B cell (primary cell): ENCODE measurements at places on chromosomes 3 and 15. TPM values are rescaled to one million over a fixed set of nuclear protein-coding genes. Genes with fewer than 3 reads are reported as not detected.
A peak's percentile ranks its signal among the peaks of the same experiment; 100 is the strongest.

GRCh38 chr3:105679951-105680350, 188.9 kb downstream of the CBLB start:
- H3K4me1 ChIP-seq: no peaks in the 10 kb centered on the region
- H3K27ac ChIP-seq: no peak overlapping the region
- no peak for DNase-seq
- peaks cover 36% of the 10 kb centered on the region for H3K36me3 ChIP-seq

The LEKR1 gene
- 0.94 and 1.6 TPM in 2 replicates for polyA plus RNA-seq

DNA sequence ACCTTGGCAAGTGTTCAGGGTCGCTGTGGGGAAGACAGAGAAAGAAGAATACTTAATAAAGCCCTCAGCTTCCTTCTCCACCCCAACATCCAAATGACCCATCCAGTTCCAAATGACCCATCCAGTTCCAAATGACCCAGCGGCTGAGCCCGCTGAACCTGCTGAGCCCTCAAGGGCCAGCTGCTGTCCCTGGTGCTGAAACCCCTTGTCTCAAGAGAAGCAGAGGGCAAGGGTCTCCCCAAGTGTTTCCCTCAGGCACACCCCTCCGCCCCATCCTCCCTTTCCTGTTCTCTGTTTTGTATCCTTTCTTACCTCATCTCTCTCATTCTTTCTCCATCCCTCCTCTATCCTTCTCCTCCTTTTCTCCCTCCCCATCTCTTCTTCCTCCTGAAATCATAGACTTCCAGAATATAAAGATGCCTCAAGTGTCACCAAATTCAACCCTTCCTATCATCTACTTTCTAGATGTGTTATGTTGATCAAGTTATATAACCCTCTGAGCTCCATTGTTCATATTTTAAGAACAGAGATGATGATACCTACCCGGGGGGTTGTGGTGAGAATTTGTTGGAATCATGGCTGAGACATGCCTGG, 29.0 kb downstream of the CCDC33 start:
- H3K4me3 ChIP-seq: no peak overlapping the region
- no peak overlapping the region for H3K27ac ChIP-seq
- no peaks in the 10 kb centered on the region for H3K27me3 ChIP-seq
- DNase-seq: no peak
- no peaks in the 10 kb centered on the region for H3K4me1 ChIP-seq

GRCh38 chr3:52220380-52221026, 4.9 kb downstream of the TLR9 start:
- peak; percentile 85 for DNase-seq
- peaks cover 1% of the 10 kb centered on the region for H3K36me3 ChIP-seq
- no peak overlapping the region for H3K4me3 ChIP-seq

DNA sequence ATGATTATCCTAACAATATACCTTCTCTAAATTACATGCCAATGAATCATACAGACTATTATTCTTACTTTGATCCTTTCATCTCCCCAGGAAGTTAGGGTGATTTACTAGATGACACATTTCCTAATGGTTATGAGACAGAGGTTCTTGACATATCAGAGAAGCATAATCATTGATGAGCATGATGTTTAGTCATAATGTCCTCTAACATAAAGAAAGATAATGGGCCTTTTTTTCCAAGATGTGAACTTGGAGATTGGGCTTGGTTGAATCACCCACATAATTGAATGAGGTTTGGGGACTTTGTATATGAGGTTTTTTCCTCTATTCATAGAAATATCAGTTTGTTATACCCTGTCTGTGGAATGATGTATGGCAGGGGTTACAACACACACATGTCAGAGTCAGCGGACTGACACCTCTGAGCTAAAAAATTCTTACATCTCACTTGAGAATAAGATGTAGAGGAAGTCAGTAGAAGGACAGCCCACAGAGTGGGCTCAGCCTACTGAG, 69.7 kb upstream of the DCBLD2 start:
- no peak overlapping the region for H3K27ac ChIP-seq
- no peaks in the 10 kb centered on the region for H3K27me3 ChIP-seq
- H3K4me3 ChIP-seq: no peak overlapping the region
- H3K4me1 ChIP-seq: no peaks in the 10 kb centered on the region
- H3K36me3 ChIP-seq: no peaks in the 10 kb centered on the region

GRCh38 chr3:192919901-192920300, 2.2 kb upstream of the MB21D2 start:
- H3K36me3 ChIP-seq: no peaks in the 10 kb centered on the region
- no peak overlapping the region for H3K27ac ChIP-seq
- peaks cover 15% of the 10 kb centered on the region for H3K27me3 ChIP-seq
- H3K4me3 ChIP-seq: no peak overlapping the region
- no peak for DNase-seq
